ENCODE measurements at places on chromosomes 1 and 21. TPM values are rescaled to one million over a fixed set of nuclear protein-coding genes. Genes with fewer than 3 reads are reported as not detected.

The TTC3 gene
- total RNA-seq, result 155 TPM

The SELL gene
- 0.05 TPM for total RNA-seq

The KCNJ10 gene
- not detected for total RNA-seq

The CCDC181 gene
- 0.41 TPM for total RNA-seq

The DNAJC28 gene
- 1.8 TPM for total RNA-seq

The SLAMF8 gene
- total RNA-seq, result not detected

The WLS gene
- total RNA-seq, result 118 TPM

DNA sequence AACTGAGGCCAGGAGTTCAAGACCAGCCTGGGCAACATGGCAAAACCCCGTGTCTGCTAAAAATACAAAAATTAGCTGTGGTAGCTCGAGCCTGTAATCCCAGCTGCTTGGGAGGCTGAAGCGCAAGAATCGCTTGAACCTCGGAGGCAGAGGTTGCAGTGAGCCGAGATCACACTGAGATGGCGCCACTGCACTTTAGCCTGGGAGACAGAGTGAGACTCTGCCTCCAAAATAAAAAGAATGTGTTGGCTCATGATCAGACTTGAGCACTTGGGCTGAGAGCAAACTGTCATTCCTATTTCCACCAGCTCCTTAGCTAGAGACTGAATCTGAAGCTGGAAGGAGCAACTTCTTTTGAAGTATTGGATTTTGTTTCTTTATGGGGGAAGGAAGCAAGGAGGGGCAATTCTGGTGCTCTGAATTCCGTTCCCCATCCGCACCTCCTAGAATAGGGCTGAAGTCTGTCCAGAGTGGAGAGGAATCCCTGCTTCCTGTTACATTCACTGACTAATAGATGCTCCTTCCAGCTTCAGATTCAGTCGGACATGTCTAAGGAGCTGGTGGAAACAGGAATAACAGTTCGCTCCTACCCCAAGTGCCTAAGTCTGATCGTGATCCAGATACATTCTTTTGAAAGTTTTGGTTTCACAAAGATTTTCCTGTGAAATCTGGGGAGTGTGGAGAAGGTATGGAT is 3.8 kb downstream of the ZNF672 start:
- DNase-seq, result no peak

DNA sequence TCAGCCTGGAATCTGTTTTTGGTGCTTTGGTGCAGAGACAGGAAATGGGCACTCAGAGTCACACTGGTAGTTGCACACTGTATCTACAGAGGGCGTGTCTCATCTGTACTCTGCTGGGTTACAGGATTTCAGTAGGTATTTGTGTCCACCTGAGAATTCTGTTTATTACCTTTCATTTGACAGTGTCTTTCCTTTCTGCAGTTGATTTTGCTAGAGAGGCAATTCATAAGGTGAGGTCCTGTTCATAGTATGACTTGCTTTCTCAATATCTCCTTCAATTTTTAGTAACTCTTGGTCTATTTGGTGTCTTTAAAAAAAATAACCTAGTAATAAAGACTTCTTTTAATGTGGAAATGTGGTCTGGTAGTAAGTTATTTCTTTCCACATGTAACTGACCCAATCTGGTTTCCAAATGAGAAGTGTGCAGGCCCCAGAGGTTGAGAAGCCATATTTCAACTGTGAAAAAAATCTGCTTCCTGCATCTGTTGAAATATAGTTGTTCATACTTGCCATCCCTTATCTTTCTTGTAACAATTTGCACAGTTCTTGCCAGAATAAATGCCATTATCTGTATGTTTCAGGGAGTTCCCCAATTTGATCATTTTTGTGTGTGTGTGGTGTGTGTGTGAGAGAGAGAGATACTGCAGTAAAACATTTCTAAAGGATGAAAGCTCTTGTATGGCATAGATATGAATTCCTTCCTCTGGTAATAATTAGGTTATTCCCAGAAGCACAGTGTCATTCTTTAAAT is 78.4 kb upstream of the DNAJC6 start:
- DNase-seq, result no peak

GRCh38 chr1:201876148-201876818 is 12.4 kb upstream of the SHISA4 start:
- no peak for DNase-seq

- no peak for DNase-seq
Measured at GRCh38 chr1:5995871-5996630, 3.8 kb upstream of the NPHP4 start.

DNA sequence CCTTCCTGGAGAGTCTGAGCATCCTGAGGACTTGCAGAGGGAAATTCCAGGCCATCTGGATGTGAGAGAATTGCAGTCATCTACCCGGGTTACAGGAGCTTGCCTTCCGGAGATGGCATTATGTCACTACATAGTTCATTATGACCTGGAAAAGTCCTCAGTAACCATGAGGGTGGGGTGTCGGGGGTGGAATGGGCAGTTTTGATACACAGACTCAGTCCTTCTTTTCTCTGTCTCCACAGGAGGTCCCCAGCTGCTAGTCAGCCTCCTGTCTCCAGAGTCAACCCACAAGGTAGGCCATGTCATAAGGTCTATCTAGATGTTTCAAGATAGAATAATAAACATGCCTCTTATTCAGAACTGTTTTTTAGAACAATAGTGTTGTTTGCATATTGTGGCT is 268.2 kb upstream of the SGIP1 start:
- DNase-seq, result no peak

DNA sequence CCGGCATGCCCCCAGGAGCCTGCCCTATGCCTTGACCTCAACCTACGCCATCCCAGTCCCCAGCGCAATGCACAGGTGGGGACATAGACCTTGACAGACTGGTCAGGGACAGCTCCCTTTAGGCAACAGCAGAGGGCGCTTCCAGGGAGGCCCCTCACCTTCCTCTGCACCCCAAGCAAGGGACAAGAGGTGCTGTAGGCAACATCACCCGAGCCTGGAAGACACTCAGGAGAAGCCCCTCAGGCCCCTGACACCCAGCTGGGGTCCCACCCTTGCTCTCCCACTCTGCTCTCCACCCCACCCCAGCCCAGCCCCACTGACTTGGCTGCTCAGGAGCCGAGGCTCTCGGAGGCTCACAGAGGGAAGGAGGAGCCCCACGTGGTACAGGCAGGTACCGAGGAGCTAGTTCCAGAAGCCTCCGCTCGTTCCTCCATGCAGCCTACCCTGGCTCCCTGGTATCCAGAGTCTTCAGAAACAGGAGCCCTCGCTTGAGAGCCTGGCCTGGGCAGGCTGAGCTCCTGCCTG is 2.4 kb upstream of the WNT3A start:
- DNase-seq, result no peak

GRCh38 chr1:220318673-220319072 is 46.4 kb upstream of the RAB3GAP2 start:
- DNase-seq, result no peak

DNA sequence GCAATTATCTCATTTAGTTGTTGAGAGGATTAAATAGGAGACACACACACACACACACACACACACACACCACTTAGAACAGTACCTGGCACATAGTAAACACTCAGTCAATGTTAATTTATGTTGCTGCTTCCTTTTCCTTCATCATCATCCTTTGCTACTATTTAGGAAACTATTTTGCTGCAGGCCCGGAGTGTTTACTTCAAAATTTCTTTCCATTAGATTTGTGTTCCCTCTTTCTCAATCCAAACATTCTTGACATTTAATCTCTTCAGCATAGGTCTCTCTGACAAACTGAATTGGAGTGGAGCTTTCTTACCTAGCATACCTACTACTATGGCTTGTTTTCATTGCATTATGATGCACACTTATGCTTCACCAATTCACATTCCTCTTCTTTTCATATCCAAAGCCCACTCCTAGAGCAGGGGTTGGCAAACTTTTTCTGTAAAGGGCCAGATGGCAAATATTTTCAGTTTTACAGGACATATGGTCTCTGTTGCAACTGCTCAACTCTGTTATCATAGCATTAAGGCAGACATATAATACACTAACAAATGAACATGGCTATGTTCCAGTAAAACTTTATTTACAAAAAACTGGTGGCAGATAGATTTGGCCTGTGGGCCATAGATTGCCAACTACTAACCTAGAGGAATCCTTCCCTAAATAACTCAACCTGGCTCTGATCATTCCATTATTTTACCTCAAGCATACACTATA is 49.5 kb downstream of the SCMH1 start:
- DNase-seq, result no peak

DNA sequence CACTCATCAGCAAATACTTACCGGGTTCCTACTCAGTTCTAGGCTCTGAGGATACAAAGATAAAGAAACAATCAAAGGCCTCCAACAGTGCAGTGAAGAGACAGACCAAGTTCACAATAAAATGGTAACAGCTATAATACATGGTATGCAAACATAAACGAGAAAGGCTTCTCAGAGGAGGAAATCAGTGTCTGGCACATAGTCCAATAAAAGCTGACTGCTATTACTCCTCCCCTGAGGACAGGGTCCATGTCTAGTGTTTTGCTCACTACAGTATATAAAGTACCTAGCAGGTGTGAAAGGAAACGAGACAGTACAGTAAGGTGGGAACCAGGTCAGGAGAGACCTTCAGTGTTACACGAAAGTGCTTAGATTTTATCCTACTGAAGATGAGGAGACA is 4.3 kb downstream of the RBM34 start:
- no peak for DNase-seq

DNA sequence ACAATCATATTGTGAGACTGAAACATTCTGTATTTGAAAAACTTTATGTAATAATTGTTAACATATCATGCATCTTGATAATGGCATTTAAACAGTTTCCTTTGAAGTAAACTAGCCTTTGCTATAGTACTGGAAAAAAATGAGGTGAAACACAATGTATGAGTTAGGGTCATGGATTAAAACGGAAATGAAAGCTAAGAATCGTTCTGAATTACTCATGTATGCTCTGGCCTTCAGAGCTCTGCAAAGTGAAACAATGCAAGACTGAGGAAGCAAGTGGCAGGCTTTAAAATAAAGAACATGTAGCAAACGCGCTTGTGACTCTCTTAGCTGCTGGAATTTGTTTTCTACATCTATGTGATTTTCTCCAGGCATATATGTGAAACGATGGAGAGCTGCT is 317.1 kb downstream of the DPYD start:
- peak; percentile 71 for DNase-seq

DNA sequence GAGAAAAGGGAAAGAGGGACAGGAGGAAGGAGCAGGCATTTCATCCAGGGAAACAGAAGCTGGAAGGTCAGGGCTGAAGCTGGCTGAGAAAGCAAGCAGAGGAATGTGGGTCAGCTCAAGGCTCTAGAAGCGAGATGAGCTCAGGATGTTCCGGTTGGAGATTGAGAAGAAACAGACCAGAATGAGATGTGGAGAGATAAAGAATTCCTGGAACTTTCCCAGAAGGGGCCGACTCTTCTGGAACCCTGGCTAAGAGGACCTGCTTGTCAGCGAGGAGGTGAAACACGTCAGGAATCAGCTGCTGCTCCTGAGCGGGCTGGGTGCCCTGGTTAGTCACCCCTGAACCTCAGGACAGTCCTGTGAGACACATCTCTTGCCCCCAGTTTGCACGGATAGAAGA is 75.9 kb downstream of the HUNK start:
- DNase-seq, result no peak

- no peak for DNase-seq
Measured at GRCh38 chr1:147647796-147648633, 22.3 kb downstream of the ACP6 start.

- no peak for DNase-seq
Measured at GRCh38 chr1:22826604-22827580, 116.3 kb downstream of the EPHB2 start.

GRCh38 chr21:44434568-44434925 is 20.8 kb upstream of the LRRC3 start:
- no peak for DNase-seq

Measured in glomerular endothelial cell (primary cell).